Central memory CD8-positive, alpha-beta T cell (primary cell): ENCODE measurements at places on chromosomes 2 and 18.

- no peak overlapping the region for H3K4me3 ChIP-seq
- peaks cover 5% of the 10 kb centered on the region for H3K4me1 ChIP-seq
- no peak for DNase-seq
- peaks cover 2% of the 10 kb centered on the region for H3K36me3 ChIP-seq
- no peaks in the 10 kb centered on the region for H3K27me3 ChIP-seq
- H3K27ac ChIP-seq = no peak overlapping the region
Measured at GRCh38 chr2:25198209-25198525, 29.8 kb upstream of the POMC start.

- H3K27ac ChIP-seq = no peak overlapping the region
- no peaks in the 10 kb centered on the region for H3K27me3 ChIP-seq
- no peak overlapping the region for H3K4me3 ChIP-seq
- DNase-seq = no peak
Measured at GRCh38 chr2:66604326-66604725, 169.4 kb downstream of the MEIS1 start.

- DNase-seq = no peak
- no peaks in the 10 kb centered on the region for H3K27me3 ChIP-seq
- H3K27ac ChIP-seq = no peak overlapping the region
- H3K36me3 ChIP-seq = no peaks in the 10 kb centered on the region
- peaks cover 7% of the 10 kb centered on the region for H3K4me1 ChIP-seq
Measured at GRCh38 chr2:28445448-28446258, 50.2 kb upstream of the PLB1 start.

- DNase-seq = no peak
- H3K27me3 ChIP-seq = peaks cover 9% of the 10 kb centered on the region
- no peaks in the 10 kb centered on the region for H3K36me3 ChIP-seq
- H3K4me3 ChIP-seq = no peak overlapping the region
- H3K27ac ChIP-seq = no peak overlapping the region
Measured at GRCh38 chr18:57923611-57924010, 120.4 kb upstream of the NEDD4L start.

DNA sequence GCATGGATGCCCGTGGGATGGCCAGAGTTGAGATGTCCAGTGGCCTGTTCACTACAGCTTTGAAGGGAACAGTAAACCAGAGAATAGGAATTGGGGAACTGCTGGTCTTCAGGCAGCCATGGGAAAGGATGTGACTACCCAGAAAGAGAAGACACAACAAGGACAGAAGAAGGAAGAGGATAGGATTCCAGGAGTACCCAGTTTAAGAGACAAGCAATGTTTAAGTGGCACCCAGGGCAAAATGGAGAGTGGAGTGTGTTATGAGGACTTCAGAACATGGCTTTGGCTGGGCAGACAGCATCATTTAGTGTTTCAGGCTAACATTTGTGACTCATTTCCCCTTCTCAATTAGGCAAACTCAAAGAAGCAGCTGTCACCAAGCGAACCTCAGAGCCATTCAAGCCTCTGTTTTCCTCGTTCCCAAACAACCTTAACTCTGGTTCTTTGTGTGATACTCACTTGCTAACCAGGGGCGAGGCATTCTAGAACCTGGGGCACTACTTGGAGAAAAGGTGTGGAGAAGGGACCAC, 4.0 kb upstream of the FAM124B start:
- no peak overlapping the region for H3K27ac ChIP-seq
- DNase-seq = no peak
- no peaks in the 10 kb centered on the region for H3K4me1 ChIP-seq
- no peak overlapping the region for H3K4me3 ChIP-seq
- H3K27me3 ChIP-seq = peaks cover 25% of the 10 kb centered on the region
- no peaks in the 10 kb centered on the region for H3K36me3 ChIP-seq

- H3K36me3 ChIP-seq = no peaks in the 10 kb centered on the region
- DNase-seq = no peak
- no peak overlapping the region for H3K27ac ChIP-seq
- no peaks in the 10 kb centered on the region for H3K4me1 ChIP-seq
Measured at GRCh38 chr2:67548317-67549201, 151.4 kb downstream of the ETAA1 start.

DNA sequence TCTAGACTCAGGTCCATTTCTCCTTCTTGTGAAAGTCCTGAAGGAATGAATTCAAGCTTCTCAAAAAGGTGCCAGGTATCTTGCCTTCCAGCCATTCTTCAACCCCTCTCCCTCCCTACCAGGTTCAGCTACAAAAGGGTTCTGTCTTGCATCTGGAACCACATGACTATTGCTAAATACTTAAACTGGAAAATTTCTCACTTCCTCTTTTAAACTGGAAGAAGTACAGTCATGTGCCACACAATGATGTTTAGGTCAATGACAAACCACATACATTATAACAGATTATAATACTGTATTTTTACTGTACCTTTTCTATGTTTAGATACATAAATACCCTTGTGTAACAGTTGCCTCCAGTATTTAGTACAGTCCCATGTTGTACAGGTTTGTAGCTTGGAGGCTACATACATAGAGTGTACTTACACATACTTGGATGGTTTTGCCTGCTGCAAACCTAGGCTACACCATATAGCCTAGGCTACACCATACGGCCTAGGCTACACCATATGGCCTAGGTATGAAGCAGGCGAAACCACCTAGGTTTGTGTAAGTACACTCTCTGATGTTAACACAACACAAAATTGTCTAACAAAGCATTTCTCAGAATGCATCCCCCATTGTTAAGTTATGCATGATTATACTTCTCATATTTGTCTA, 142.0 kb upstream of the DNMT3A start:
- no peak for DNase-seq
- H3K27ac ChIP-seq = no peak overlapping the region
- no peak overlapping the region for H3K4me3 ChIP-seq
- no peaks in the 10 kb centered on the region for H3K27me3 ChIP-seq
- peaks cover 10% of the 10 kb centered on the region for H3K36me3 ChIP-seq

GRCh38 chr2:106137731-106138521, 56.2 kb downstream of the UXS1 start:
- peak overlapping the region; percentile 94 for H3K27ac ChIP-seq
- H3K4me3 ChIP-seq = peak overlapping the region; percentile 78
- H3K27me3 ChIP-seq = no peaks in the 10 kb centered on the region
- H3K4me1 ChIP-seq = peaks cover 45% of the 10 kb centered on the region
- H3K36me3 ChIP-seq = peaks cover 15% of the 10 kb centered on the region

DNA sequence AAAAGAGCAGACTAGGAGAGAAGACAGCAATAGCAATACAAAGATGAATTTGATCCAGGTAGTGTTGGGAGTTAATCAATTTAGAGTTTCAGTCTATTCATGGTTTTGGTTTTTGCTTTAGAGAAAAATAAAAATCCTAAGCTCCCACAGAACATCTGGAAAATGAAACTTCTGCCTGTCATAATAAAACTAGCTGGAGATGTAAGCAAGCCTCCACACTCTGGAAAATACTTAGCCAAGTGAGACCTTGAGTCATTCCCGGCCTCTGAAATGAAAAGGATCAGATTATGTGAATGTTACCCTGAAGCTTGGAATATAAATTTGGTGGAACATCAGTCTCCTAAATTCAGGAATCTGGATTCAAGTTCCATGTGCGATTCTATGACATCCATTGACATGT, 485.6 kb upstream of the SPRED2 start:
- no peak overlapping the region for H3K4me3 ChIP-seq
- no peak overlapping the region for H3K27ac ChIP-seq
- no peaks in the 10 kb centered on the region for H3K4me1 ChIP-seq
- H3K27me3 ChIP-seq = no peaks in the 10 kb centered on the region
- DNase-seq = no peak

DNA sequence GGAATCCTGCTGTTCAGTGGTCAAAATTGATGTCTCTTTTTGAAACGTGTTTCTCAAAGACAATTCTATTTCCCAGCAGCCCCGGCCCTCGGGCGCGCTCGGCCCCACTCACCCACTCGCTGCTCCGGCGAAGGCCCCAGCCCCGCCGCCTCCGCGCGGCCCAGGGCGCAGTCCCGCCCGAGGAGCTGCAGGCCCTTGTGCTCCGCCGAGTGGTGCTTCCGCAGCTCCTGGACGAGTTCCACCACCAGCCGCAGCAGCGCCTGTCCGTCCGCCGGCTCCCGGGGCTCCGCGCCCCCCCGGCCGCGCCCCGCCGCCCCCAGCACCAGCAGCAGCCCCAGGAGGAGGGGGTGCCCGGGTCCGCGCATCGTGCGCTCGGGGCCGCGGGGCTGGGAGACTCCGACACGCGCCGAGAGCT, 413 bp downstream of the ALKAL2 start:
- H3K4me1 ChIP-seq = no peaks in the 10 kb centered on the region
- H3K27ac ChIP-seq = no peak overlapping the region
- DNase-seq = no peak
- peaks cover 7% of the 10 kb centered on the region for H3K36me3 ChIP-seq

GRCh38 chr2:28201671-28202180, 190.9 kb upstream of the FOSL2 start:
- peaks cover 10% of the 10 kb centered on the region for H3K36me3 ChIP-seq
- DNase-seq = no peak
- H3K27me3 ChIP-seq = no peaks in the 10 kb centered on the region
- no peak overlapping the region for H3K27ac ChIP-seq

- H3K4me3 ChIP-seq = no peak overlapping the region
- no peaks in the 10 kb centered on the region for H3K36me3 ChIP-seq
- no peaks in the 10 kb centered on the region for H3K4me1 ChIP-seq
- H3K27ac ChIP-seq = no peak overlapping the region
- H3K27me3 ChIP-seq = no peaks in the 10 kb centered on the region
- DNase-seq = no peak
Measured at GRCh38 chr2:198664321-198664720, 793.4 kb downstream of the SATB2 start.

DNA sequence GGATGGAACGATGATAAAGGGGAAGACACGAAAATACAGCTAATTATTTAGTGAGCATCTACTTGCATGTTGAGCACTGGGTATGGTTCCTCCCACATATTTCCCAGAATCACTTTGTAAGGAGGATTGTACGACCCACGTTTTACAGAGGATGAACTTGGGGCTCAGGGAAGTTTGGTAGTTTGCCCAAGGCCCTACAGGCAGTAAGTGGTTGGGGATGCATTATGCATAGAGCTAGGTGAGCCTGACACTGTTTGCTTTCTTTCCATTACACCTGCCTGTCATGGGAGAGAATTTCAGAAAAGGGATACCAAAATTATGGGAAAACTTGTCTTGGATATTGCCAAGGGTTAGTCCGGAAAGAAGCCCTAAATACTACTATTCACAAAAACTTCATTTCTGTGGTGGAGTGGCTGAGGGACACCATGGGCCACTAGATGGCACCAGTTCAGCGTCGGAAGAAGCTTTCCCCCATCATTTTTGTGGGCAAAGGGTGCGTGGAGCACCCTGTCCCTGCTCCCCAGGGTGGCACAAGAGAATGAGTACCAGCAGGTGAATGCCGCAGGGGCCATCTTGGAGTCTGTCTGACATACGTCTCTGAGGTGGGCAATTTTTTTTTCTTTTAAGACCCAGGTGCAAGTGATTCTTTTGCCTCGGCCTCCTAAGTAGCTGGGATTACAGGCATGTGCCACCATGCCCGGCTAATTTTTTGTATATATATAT, 23.5 kb upstream of the C18orf32 start:
- no peaks in the 10 kb centered on the region for H3K4me1 ChIP-seq
- no peaks in the 10 kb centered on the region for H3K36me3 ChIP-seq
- no peak overlapping the region for H3K27ac ChIP-seq
- H3K4me3 ChIP-seq = no peak overlapping the region
- peak; percentile 45 for DNase-seq

GRCh38 chr2:46258937-46259776, 38.0 kb upstream of the EPAS1 start:
- H3K27ac ChIP-seq = no peak overlapping the region
- H3K36me3 ChIP-seq = peaks cover 3% of the 10 kb centered on the region
- H3K4me1 ChIP-seq = peaks cover 7% of the 10 kb centered on the region
- no peak overlapping the region for H3K4me3 ChIP-seq

DNA sequence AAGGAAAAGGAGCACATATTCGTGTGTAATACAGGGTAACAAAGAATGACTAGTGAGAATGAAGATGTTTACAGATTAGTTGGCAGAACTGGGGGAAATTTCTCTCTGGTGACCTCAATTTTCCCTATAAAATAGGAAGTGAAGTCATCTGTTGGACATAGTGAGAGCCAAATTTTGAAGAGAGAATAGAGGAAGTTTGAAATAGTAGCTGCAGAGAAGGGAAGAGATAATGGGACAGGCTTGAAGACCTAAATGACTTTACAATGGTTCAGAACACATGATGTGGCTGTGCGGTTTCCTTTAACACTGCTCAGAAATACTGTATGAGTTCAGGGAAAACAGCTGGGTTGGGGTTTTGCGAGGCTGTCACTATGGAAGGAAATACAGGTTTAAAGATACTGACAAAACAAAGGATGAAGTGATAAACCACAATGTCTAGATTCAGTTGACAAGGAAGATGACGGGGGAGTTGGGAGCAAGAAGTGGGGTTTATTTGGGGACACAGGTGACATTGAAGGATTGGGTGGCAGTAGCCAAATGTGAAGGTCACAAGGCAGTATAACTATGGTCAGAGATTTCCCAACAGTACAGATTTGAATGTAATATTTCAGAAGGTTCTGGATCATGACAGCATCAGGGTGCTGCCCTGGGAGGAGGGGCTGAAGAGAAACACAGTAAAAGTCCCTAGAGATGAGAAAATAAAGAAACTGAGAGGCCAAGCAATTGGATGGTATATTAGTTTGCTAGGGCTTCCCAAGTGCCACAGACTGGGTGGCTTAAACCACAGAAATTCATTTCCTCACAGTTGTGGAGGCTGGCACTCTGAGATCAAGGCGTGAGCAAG, 82.6 kb upstream of the TANK start:
- H3K4me3 ChIP-seq = peak overlapping the region; percentile 30
- H3K36me3 ChIP-seq = peaks cover 1% of the 10 kb centered on the region
- H3K4me1 ChIP-seq = peaks cover 28% of the 10 kb centered on the region
- no peaks in the 10 kb centered on the region for H3K27me3 ChIP-seq

- H3K36me3 ChIP-seq = peaks cover 1% of the 10 kb centered on the region
- H3K27ac ChIP-seq = no peak overlapping the region
- no peak for DNase-seq
- H3K4me1 ChIP-seq = no peaks in the 10 kb centered on the region
- no peak overlapping the region for H3K4me3 ChIP-seq
Measured at GRCh38 chr2:15673919-15674636, 82.4 kb downstream of the DDX1 start.

DNA sequence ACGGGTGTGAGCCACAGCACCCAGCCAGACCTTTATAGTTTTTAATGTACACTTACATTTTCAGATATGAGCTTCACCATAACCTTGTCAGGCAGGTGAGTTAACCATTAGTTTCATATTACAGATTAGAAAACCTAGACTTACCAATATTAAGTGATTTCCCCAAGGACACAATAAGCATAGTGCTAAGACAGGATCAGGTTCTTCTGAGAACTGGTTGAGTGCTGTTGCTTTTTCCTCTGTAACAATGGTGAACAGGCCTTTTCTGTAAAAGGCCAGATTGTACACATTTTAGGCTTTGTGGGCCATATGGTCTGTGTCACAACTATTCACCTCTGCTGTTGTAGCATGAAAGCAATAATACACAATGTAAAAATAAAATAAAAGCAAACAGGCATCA, 332.0 kb downstream of the PIK3C3 start:
- no peaks in the 10 kb centered on the region for H3K27me3 ChIP-seq
- H3K36me3 ChIP-seq = no peaks in the 10 kb centered on the region
- DNase-seq = no peak

GRCh38 chr18:60245096-60245495, 127.5 kb downstream of the MC4R start:
- no peak for DNase-seq
- no peaks in the 10 kb centered on the region for H3K4me1 ChIP-seq
- no peak overlapping the region for H3K4me3 ChIP-seq
- no peak overlapping the region for H3K27ac ChIP-seq
- H3K27me3 ChIP-seq = no peaks in the 10 kb centered on the region
